Fibroblast of gingiva (primary cell): ENCODE measurements at places on chromosomes 6 and 20.

DNA sequence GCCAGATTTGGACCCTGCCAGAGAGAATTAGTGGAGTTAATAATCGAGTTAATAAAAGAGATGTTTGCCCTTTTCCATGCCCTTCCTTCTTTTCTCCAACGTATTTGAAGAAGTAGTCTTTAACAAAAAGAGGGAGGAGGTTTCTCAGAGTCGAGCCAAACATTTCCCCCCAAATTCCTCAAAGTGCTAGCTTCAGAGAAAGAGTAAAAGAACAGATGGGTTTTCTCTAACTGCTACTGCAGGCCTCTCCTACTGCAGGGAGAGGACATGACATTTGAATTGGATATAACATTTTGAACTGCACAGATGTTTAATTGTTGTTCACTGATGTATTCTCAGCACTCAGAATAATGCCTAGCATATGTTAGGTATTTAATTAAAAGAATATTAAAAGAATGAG, 25.5 kb downstream of the RWDD2A start:
- no peak for DNase-seq

DNA sequence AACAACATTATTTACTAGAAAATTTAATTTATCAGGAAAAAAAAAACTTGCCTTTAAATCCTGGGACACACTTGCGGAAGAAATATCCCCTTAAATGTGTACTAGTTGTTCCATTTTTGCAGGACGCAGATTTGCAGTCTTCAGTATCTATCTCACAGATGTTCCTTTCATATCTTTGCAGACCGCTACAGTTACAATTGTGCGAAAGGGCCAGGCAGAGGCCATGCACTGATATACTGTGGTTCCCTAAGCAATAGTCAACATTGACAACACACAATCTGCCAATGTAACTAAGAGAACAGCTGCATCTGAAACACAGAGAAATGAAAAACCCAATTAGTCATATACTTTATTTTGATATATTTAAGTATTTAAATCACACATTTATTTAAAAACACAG, 411.2 kb downstream of the EYS start:
- no peak for DNase-seq

GRCh38 chr6:109053336-109053735, 41.3 kb downstream of the SESN1 start:
- no peak for DNase-seq

DNA sequence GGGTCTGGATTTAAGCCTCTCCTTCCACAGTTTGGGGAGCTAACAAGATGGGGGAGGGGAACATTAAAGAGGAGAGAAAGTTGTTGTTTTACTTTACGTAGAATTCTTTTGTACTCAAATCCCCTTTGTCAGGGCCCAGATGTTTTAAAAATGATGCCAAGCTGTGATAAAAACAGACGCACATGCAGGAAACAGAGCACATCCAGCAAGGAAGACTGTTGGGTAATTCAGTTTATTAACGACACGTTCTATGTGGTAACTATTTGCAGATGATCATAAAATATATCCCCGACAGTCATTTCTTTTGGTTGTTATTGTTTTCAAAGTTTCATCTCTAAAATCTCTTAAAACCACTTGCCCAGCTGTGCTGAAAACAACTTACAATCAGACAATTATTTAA, 307.0 kb upstream of the PRDM1 start:
- DNase-seq: peak; percentile 71

GRCh38 chr6:170497841-170498301, 55.2 kb downstream of the PSMB1 start:
- DNase-seq: no peak

DNA sequence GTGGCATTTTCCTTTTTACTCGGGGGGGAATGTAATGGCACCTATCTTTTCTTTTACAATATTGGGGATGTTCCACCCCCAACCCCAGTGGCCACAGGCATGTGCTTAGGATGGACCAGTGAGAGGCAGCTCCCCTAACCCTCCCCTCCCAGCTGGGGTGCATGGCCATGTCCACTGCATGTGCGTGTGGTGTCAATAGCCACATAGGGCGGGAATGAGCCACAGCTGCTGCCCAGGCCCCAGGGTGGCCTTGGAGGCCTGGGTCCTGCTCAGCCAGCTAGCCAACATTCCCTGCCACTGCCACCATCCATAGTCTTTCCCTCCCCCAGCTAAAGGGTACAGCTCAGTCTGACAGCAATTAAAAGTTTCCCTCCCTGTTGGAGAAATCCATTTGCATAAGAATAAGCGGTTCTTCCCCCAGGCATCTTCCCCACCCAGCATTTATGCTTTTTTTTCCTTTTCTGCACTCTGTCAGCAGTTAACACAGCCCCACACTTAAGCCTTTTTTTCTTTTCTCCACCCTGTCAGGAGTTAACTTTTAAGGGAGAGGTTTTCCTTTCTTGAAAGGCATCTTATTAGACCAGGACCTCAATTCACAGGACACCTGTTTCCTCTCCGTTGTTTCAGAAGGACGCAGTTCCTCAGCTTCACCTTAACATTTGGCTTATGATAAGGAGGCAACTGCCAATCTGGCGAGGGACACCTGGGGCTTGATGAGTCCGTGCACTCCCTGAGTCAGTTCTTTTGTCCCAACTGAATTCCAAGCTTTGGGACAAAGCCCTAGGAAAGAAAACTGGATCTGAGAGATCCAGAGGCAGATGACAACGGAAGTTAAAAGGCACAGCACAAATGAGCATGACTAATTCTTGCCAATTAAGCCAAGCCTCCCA, 121.4 kb downstream of the TPBG start:
- no peak for DNase-seq

GRCh38 chr20:2937902-2938301, 64.6 kb downstream of the PTPRA start:
- DNase-seq: no peak

- no peak for DNase-seq
Measured at GRCh38 chr6:43489277-43490072, 12.1 kb downstream of the TJAP1 start.

DNA sequence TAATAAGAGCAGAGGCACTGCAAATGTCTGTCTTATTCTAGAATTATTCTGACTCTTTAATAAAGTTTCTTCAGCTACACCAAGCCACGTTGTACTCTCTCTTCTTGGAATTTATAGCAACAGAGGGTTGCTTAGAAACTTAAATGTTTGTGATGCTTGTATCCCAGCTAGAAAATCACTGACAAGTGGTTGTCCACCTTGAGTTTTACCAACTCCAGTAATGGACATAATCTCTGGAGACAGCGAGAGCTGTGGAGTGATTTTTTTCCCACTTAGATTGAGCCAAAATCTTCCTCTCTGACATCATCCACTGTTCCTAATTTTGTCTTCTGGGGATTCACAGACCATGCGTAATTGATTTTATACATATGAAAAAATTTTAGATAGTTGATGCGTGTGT, 8.0 kb downstream of the ECT2L start:
- DNase-seq: peak; percentile 17

- no peak for DNase-seq
Measured at GRCh38 chr6:151392427-151392826, 1.1 kb upstream of the ZBTB2 start.

DNA sequence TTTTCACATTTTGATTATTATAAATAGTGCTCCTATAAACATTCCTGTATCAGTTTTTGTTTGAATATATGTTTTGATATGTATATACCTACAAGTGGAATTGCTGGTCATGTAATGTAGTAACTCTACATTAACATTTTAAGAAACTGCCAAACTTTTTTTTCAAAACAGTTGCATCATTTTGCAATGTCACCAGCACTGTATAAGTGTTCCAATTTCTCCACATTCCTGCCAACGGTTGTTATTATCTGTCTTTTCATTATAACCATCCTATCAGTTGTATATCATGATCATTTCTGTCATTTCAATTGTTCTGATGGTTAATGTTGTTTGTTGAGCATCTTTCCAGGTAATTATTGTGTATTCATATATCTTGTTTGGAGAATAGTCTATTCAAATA, 44.8 kb upstream of the SAMD5 start:
- DNase-seq: no peak

DNA sequence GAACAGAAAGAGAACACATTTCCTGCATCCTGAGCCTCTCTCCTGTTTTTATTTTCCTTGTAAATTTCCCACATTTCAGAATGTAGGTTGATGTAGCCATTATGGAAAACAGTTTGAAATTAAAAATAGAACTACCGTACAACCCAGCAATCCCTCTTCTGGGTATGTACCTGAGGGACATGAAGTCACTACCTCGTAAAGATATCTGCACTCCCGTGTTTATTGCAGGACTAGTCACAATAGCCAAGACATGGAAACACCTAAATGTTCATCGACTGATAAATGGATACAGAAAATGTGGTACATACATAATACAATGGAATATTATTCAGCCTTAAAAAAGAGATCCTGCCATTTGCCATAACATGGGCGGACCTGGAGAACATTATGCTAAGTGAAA, 72.0 kb upstream of the JAG1 start:
- no peak for DNase-seq

DNA sequence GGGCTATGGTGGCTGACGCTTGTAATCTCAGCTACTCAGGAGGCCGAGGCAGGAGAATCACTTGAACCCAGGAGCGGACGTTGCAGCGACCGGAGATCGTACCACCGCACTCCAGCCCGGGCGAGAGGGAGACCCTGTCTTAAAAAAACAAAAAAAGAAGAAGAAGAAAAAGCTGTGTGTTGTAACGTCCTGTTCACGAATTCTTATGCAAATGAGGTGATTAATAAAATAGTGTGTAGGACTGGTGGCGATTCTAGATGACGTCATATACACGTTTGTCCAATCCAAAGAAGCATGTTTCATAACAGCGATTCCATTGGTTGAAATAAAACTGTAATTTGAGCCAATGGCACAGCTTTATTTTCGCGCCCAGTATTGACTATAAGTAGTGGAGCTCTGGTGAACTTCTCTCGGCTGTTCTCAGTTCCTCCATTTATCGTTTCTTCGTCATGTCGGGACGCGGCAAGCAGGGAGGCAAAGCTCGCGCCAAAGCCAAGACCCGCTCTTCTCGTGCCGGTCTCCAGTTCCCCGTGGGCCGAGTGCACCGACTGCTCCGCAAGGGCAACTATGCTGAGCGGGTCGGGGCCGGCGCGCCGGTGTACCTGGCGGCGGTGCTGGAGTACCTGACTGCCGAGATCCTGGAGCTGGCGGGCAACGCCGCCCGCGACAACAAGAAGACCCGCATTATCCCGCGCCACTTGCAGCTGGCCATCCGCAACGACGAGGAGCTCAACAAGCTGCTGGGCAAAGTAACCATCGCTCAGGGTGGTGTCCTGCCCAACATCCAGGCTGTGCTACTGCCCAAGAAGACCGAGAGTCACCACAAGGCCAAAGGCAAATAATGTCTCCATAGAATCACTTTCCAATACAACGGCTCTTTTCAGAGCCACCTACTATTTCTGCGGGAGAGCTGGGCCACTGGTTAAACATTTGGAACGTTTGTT, 47.0 kb downstream of the OR2B2 start:
- DNase-seq: peak; percentile 97

DNA sequence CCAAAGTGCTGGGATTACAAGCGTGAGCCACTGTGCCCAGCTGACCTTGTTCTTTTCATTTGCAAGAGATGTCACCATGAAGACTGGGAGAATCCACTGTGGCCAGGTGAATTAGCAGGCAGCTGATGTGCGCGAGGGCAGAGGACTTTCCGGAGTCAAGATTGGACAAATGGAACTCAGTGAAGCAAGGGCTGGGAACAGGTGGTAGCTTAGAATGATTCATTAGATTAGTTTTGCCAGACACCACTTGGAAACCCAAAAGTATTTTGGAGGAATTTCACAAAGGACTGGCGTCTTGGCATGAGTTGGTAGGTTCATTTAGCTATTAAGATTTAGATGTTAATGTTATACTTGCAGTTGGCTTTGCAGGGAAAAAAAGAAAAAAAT, 4.7 kb upstream of the AKAP7 start:
- DNase-seq: no peak
